T-cell (primary cell): ENCODE measurements at places on chromosomes 5 and 9. TPM values are rescaled to one million over a fixed set of nuclear protein-coding genes. Genes with fewer than 3 reads are reported as not detected.

DNA sequence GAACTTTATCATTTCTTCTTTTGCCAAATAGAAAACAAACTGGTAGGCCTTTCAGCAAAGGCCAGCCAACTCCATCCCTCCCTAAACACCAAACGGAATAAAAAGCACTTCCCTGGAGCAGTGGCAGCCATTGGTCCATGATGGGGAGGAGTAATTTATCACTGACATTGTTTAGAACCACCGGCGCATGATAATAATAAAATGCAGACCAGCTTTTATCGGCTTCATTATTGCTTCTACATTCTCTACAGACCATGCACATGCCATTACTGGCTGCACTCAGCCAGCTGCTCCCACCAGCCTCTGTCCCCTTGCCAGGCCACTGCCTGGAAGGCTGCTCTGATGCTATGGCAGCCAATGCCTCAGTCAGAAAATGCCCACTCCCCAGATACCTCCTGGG lies 45.9 kb downstream of the ABCA1 start:
- no peak overlapping the region for H3K4me3 ChIP-seq
- DNase-seq: no peak
- H3K27ac ChIP-seq: no peak overlapping the region
- no peaks in the 10 kb centered on the region for H3K36me3 ChIP-seq

DNA sequence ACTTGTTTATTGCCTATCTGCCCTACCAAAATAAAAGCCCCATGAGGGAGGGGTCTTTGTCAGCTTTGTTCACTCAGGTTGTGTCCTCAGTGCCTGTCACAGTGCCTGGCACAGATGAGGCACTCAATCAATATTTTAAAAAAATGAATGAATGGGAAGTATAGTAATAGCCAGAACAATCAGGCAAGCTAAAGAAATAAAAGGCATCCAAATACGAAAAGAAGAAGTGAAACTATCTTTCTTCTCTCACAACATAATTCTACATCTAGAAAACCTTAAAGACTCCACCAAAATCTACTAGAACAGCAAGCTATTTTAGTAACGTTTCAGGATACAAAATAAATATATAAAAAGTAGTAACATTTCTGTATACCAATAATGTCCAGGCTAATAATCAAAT lies 37.8 kb upstream of the C5orf63 start:
- H3K4me3 ChIP-seq: no peak overlapping the region
- no peak overlapping the region for H3K27ac ChIP-seq
- DNase-seq: no peak
- no peaks in the 10 kb centered on the region for H3K27me3 ChIP-seq
- H3K4me1 ChIP-seq: no peaks in the 10 kb centered on the region

DNA sequence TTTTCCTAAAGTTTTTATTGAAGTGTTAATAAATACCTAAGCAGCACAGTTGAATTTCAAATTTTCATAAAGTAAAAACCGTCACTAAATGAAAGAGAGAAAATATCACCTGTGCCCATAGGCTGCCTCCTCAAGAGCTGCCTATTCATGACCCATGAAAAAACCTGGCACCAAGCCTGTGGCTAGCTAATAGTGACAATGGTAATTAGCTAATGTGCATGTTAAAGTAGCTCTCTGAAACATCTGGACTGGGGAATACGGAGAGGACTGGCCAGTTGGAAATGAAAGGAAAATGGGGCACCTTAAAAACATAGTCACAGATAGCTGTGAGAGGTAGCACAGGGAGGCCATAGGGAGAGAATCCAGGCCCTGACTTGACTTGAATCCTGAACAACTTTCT lies 5.4 kb upstream of the GNE start:
- H3K4me3 ChIP-seq: no peak overlapping the region

GRCh38 chr9:120212153-120212852 lies 367.7 kb downstream of the CDK5RAP2 start:
- no peaks in the 10 kb centered on the region for H3K27me3 ChIP-seq
- H3K4me3 ChIP-seq: no peak overlapping the region
- no peak overlapping the region for H3K27ac ChIP-seq
- no peaks in the 10 kb centered on the region for H3K36me3 ChIP-seq
- H3K4me1 ChIP-seq: no peaks in the 10 kb centered on the region
- DNase-seq: no peak

The SEMA5A gene
- 0.60 TPM for total RNA-seq

The SPINK1 gene
- total RNA-seq: 7.4 TPM

The PLAC8L1 gene
- 1.4 TPM for total RNA-seq

The PLK2 gene
- total RNA-seq: 7.5 TPM

The EMB gene
- 210 TPM for total RNA-seq
